ENCODE measurements at places on chromosomes 11 and 22.
A peak's percentile ranks its signal among the peaks of the same experiment; 100 is the strongest.

DNA sequence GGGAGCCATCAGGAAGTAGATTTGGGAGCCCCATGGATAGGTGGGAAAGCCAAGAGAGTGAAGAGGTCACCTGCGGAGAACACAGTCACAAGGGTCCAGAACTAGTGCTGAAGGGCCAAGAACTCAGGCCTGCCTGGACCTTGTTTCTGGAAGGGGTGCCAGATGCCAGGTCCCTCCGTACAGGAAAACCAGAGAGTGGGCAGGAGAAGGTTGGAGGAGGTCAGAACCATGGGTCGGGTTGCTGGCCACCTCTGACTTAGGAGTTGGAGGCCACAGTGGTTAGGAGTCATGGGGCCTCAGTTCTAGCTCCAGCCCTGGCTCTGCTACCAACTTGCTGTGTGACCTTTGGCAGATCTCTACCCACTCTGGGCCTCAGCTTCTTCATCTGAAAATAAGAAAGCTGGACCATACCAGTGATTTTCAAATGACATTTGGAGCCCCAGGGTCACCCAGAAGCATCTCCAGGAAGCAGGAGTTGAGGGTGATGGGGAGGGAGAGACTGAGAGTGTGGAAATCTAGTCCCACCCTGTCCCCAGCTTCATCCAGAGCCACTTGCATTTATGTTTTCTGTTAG, 20.8 kb upstream of the TUB start:
- no peak for DNase-seq

DNA sequence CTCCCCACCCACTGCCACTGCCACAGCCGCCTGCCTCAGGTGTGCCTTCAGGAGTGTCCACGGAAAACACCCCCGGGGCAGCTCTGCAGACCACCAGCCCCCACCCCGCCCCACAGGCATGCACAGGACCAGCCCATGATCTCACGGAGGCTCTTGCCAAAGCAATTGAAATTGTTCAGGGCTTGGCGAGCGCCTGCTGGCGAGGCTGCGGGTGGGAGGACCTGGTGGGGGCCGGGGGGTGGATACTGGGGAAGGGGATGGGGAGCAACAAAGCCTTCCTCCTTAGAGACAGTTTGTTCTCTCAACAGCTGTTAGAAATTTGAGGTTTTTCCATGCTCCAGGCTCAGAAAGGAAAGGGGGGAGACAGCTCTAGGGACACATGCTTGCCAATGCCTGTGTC, 274.7 kb downstream of the MN1 start:
- DNase-seq: no peak

DNA sequence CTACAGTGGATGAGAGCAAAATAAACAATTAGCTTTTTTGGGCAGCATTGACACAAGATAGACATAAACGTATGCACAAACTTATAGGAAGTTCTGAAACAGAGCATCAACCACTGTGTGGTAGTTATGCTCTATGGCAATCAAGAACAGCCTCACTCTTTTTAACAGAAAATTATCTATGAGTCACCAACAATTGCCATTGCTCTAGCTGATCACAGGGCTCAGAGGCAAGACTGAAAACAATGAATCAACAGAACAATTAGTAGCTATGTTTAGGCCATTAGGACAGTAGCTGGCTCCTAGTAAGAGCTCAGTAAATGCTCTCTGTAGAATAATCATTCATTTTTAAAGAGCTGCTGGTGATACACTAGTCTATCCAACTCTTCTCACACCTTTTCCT, 34.9 kb upstream of the PICALM start:
- no peak for DNase-seq

GRCh38 chr11:70734379-70734778, 336.1 kb downstream of the CTTN start:
- DNase-seq: no peak

DNA sequence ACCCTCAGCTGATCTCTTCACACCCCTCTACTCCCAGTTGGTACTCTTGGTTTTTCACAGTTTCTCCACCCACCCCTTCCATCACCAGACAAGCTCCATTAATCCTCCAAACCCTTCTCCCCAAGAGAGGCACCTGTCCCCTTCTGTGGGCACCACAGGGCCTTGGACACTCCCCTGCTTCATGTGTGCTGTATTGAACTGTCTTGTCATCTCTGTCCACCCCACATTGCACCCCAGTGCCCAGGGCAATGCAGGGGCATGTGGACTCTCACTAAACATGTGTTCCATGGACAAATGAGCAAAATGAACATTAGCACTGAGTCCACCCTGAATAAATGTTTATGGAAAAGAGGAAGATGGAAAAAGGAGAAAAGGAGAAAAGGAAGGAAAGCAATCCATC, 181.4 kb downstream of the BCR start:
- no peak for DNase-seq

DNA sequence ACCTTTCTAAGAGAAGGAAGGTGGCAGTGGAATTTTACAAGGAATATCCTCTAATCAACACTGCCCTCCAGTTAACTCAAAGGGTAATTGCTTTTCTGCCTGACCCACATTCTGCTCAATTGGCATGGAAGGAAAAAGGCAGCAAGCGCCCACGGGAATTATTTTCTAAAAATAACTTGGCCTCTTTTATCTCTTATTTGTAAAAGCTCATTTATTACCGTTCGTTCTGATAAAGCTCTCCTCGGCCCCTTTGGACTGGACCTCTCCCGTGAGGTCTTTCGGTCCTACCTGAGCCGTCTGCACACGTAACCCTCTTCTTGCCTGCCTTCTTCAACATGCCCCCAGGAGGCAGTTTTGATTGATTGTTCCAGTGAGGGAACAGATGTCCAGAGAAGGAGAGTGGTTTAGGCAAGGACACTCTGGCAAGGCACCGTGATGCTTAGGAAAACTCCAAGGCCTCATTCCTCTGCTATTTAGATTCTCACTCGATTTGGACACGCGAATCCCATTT, 53.2 kb upstream of the CRTAM start:
- no peak for DNase-seq

DNA sequence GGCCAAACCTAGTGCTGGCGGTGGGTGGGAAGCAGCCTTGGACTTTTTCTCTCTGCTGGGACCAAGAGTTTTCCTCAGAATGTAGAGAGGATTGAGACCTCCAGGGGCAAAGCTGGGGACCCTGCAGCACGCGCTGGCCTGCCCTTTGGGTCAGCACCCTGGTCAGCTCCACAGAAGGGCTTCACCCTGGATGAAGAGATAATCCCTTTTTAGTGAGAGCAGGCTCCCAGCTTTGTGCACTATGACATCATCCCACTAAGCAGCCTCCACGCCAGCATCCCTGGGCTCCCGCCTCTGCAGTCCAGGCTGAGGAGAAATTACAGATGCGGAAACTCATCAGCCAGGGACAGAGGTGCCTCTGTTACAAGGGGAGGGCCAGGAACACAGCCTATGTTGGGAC, 23.5 kb downstream of the DRICH1 start:
- no peak for DNase-seq

GRCh38 chr11:116418388-116419041, 354.3 kb downstream of the BUD13 start:
- no peak for DNase-seq

DNA sequence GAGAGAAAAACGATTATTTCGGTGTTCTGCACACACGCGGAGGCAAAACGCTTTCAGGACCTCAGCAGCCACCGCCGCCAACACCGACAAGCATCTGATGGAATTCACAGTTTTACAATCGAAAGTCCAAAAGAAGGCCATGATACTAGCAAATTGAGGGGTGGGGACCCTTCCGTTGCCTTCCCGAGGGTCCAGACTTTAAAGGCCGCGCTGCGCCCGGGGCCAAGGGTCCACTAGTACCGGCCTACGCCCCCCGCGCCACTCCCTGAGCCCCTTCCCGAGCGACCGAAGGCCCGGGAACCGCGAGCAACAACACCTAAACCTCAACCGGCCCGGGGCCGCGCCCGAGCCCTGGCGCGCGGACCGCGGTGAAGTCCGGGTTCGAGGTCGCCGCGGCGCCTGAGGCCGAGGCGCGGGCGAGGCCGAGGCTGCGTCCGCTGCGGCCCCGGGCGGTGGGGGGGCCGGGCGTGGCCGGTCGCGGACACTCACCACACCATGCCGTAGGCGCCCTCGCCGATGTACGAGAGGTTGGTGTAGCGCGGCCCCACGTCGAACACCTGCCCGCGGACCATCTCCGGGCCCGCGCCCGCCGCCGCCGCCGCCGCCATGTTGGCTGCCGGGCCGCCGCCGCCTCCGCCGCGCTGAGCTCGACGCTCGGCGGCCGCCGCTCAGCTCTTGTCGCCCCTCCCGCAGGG, 465 bp downstream of the MAPK1 start:
- DNase-seq: no peak

- no peak for DNase-seq
Measured at GRCh38 chr11:119427279-119427678, 4.3 kb upstream of the THY1 start.

GRCh38 chr11:36390963-36391471, 94.9 kb downstream of the PRR5L start:
- no peak for DNase-seq

- no peak for DNase-seq
Measured at GRCh38 chr11:34784318-34784841, 131.8 kb downstream of the APIP start.

GRCh38 chr11:94450048-94450447, 43.6 kb downstream of the MRE11 start:
- no peak for DNase-seq

GRCh38 chr22:44894321-44894720, 115.5 kb downstream of the PHF21B start:
- no peak for DNase-seq

GRCh38 chr11:19660076-19660475, 52.6 kb upstream of the NAV2 start:
- DNase-seq: no peak

- DNase-seq: no peak
Measured at GRCh38 chr22:17774926-17775685, 837 bp upstream of the BID start.

GRCh38 chr11:118714816-118715215, 35.4 kb upstream of the TREH start:
- DNase-seq: no peak

DNA sequence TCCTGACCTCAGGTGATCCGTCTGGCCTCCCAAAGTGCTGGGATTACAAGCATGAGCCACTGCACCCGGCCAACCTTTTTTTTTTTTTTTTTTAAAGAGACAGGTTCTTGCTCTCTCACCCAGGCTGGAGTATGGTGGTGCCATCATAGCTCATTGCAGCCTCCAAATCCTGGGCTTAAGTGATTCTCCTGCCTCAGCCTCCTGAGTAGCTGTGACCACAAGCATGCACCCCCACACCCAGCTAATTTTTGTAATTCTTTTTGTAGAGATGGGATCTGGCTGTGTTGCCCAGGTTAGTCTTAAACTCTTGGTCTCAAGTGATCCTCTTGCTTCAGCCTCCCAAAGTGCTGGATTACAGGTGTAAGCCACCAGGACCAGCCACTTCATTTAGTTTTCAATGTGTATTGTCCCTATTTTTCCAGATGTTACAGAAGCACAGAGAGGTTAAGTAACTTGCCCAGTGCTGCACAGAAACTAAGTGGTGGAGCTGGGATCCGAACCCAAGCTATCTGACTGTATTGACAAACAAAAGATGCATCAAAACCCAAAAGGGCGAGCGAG, 55.6 kb upstream of the GRK3 start:
- DNase-seq: no peak

DNA sequence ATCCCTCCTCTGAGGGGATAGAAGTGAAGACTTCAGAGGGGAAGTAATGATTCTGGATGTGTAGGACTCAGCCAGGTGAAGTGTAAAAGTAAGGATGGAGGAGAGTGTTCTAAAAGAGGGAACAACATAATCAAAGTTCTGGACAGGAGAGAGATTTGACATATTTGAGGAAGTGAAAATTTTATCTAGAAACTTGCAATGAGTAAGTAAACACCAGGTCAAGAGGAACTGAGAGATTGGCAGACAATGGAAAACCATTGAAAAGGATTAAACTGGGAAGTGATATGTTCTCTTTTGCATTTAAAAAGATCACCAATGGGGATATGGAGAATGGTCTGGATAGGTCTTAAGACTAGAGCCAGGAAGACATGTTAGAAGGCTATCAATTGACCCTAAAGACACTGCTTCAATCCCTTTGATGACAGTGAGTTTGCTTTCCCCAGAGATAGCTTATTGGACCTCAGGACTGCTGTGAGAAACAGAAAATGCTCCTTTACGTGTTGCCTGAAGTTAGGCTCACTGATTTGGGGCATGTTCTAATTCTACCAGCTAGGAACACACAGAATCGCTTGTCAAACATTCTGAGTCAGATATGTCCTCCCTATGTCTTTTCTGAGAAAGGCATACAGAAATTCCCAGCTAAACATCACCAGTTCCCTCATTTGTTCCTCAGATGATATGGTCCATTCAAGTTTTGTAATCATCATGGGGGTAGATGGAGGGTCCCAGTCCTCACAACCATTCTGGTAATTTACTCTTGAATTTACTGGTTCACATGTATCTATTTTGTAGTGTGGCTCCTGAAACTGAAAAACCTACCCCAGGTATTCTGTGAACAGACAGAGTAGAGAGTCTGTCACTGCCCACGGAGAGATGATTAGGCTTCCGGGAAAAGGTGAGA, 144.9 kb downstream of the MAML2 start:
- DNase-seq: no peak

DNA sequence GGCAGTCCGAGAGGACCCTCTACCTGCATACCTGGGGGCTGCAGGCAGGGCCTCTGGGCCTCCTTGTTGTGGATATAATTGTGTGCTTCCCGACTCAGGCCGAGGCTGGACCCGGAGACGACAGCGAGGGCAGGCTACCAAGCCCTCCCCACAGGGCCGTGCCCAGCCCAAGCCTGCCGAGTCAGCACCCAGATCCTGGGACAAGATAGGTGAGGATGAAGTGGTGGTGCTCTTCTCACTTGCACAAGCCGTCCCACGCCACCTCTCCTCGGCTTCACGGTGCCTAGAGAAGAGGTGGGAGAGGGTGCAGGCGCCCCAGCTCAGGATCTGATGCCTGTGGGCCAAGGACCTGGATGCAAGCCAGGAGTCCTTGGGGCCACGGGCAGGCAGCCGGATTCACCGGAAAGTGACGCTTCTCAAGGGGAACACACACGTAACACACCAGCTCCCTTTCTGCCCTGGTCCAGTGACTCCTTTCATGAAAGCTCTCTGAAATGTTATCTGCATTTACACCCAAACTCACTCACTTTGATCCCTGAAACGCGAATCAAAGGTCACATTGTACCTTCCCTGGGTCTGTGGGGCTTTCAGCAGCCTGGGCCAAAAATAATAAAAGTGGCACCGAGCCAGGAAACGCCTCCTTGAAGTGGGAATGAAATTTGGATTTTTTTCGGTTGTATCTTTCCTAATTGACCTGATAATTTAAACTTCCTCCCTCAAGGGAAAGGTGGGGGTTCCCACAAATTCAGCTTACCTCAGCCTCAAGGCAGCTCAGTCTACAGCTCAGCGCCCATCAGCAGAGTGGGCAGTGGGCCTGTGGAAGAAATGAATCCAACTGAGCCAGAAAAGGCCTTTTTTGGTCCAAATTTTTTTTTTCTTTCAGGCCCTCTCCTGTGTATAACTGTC, 1.1 kb upstream of the GNB1L start:
- peak; percentile 36 for DNase-seq

Data from T-helper 9 cell (primary cell).